ENCODE measurements at places on chromosomes 5 and 9.

- no peak for DNase-seq
Measured at GRCh38 chr5:1175801-1176472, 25.5 kb upstream of the SLC6A19 start.

GRCh38 chr9:14661421-14662059, 31.7 kb downstream of the ZDHHC21 start:
- peak; percentile 24 for DNase-seq

GRCh38 chr5:127280491-127281220, 9.9 kb upstream of the MEGF10 start:
- DNase-seq = no peak

- DNase-seq = peak; percentile 34
Measured at GRCh38 chr9:22214497-22215031, 205.5 kb upstream of the CDKN2B start.

- DNase-seq = no peak
Measured at GRCh38 chr9:76221423-76221822, 172.8 kb downstream of the RFK start.

DNA sequence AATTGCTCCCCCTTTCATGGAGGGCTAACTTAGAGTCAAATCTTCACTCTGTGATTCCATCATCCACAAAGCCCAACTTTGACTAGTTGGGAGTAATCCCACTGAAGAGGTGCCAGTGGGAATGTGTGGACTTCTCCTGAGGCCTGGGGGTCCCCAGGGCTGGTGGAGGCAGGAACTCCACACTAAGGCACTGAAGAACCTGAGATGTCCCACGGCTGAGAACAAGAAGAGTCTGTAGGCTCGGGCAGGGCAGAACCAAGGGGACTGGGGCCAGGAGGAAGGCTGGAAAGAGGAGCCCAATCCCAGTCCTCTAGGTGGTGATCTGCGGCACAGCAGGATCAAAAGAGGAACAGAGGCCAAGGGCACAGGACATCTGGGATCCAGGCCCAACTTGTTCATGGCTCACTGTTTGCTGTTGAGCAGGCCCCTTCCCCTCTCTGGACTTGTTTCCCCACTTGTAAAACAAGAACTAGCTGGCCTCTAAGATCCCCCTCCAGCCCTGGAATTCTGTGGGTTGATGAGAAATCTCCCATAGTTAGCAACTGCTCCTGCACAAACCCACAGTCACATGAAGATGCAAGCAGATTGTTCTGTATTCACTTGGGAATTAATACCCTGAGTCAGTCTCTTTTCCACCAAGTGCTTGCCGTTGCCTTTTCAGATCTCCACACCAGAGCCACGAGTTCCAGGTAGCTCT, 32.7 kb upstream of the ALDH1B1 start:
- DNase-seq = peak; percentile 63

DNA sequence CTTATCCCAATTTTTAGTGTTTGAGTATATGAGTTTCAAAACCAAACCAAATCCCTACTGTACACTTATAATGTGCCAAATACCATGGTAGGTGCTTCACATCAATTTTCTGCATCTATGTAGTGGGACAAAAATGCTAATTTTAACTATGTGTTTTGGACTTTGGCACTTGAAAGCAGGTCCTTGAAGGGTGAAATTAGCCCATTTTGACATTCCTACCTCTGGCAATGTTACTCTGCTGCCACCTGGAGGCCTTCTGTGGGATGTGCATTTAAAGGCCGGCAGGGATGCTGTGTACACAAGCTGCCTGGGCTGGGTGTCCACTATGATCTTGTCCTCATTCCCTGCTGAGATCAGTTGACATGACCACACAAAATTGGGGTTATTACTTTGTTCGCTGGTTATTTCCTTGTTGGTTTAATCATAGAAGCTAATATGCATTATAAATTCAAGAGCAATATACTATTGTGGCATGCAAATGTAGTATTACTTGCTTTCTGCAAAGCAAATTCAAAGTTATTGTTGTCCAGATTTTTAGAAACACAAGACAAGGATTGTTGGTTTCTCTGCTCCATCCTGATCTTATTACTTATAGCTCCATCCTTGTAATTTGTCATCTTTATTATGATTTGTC, 166.8 kb downstream of the ARHGEF28 start:
- peak; percentile 66 for DNase-seq

GRCh38 chr5:69188811-69189161, 597 bp upstream of the CENPH start:
- no peak for DNase-seq

DNA sequence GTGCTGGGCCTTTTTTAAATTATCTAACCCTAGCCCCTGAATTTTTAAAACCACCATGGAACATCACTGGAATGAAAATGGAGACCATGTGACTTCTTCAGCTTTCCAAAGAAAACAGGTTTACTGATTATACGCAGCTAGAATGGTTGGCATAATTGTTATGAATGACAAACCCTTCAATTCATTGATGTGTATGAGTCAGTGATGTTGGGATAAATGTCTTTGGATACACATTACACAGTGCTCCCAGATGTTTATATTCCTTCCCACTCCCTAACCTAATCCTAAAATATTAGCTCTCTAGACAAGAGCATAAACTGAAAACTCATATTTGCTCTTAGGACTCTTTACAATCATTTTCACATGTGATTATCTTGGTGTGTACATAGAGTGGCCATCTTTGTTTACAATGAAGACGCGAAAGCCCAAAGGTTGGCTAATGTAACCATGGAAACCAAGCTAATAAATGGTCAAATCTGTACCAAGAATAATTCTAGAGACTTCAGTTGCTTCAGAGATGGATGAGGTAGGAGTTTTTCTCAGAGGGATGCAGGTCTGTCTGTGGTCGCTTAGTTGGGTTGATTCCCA, 131.2 kb upstream of the HMHB1 start:
- no peak for DNase-seq

DNA sequence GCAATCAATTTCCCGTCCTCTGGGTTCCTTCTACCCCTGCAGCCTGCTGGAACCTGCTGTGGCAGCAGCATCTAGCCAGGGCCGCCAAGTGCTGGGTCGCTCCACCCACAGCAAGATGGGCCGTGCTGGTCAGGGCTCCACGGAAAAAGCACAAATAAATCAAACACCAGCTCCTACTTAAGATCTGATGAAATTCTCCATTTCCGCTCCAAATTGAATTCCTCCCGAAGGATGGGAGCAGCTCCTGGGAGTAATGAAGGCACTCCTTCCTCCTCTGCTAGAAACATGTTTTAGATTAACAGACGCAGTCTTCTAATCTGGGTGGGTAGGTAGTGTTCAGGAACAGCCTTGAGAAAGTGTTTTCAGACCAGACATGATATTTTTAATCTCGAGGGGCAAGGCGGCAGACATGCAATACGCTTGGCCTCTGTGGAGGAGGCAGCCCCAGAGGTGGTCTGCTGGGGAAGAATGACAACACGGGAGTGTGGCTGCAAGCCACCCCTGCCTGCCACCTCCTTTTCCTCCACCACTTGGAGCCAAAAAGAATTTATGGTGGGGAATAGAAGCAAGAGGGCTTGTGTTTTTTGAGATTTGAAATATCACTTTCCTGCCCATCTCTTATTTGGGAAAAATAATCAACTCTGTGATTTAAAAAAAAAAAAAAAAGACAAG, 194.1 kb downstream of the AOPEP start:
- peak; percentile 98 for DNase-seq

DNA sequence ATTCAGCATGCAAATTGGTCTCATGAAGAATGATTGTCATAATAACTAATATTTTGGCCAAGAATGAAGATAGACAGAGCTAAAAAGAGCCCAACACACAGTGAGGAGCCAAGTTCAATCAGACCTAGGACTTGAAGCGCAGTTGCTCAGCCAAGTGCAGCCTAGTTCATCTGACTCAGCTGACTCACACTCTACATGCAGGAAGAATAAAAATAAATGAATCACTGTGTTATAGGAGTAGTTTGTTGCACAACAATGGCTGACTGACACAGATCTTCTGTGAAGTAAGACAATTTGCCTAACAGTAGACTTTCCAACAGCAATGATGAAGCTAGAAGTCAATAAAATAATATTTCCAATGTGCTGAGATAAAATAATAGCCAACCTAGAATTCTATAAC, 261.5 kb downstream of the CEMIP2 start:
- DNase-seq = peak; percentile 49

- no peak for DNase-seq
Measured at GRCh38 chr5:179385914-179386313, 40.7 kb upstream of the ADAMTS2 start.

GRCh38 chr5:8840237-8840636, 705.6 kb downstream of the SEMA5A start:
- DNase-seq = no peak

DNA sequence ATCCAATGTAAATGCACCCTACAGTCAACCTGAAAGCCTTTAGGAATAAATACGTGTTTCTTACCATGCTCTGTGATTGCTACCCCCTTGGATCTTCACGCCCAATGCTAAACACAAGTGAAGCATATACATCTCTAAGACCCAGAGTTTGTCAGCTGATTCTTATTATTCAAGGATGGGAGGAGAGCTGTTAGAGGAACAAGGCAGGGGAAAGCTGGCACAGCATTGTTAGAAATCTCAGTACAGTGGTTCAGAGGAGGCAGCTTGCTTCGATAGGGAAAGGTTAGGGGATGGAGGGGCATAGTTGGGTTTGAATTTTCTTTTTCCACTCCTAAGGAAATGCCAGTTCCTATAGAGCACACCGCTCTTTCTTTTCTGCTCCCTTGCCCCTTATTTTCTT, 16.7 kb upstream of the TAF11L2 start:
- no peak for DNase-seq

DNA sequence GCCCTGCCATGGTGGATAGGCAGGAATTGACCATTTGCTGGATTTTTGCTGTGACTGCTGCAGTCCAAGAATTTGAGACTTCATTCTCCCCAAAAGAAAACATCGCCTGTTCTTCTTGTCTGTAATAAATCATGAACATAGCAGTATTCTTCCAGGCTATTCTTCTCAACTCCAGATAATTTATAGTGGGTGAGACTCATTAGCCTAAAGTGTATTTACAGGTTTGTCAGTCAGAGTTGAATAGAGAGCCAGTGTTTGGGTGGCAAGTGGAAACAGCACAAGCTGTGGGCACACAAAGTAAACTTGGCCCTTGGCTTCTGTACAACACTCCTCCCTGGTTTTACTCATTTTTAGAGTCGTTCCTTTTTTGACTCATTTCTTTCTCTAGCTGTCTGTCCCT, 128.2 kb upstream of the VCAN start:
- DNase-seq = no peak

DNA sequence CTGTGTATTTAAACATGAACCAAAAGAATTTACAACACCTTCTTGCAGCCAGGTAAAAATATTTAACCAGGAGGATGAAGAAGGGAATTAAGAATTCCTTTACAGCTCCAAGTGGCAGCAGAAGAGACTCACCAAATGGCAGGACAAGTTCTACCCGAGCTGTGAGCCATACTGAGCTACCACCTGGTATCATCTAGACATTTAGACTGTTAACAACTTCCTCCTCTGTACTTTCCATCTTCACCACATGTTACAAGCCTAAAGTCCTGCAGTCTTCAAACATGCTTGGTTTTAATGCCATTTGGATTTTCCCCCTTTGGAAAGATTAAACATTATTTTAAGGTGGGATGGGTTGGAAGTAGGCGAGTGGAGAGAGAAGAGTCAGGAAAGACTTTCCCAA, 190.2 kb downstream of the TRPM6 start:
- no peak for DNase-seq

DNA sequence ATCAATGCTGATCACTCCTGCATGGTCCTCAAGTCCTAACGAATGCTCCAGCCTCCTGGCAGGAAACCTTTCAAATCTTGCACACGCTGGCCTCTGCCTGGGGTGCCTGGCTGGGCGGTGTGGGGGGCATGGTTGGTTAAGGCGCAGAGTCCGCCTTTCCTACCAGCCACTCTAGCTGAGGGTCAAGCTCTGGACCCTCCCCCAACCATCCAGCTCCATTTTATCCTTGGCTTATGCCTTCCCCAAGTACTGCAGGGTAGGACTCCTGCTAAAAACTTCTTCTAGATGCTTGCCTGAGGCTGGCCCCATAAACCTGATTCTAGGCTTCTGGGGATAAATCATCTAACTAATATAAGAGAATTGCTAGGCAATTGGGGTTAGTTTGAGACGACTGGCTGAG, 808 bp upstream of the MVB12B start:
- no peak for DNase-seq

DNA sequence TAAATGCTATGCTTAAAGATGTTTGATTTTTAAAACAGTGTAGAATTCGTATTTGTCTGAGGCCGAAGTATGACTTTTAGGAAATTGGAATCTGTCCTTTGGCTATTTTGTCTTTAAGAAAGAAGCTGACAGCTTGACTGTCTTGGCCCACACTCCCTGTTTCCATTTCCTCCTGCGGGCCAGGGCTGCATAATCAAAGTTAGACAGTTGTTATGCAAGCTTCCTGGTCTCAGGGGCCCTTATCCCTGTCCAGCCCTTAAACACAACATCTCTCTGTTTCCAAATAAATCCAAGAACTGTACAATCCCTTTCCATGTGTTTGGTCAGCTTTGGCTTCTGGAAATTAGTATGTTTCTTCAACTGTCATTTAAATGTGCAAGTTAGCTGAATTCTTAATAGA, 54.6 kb upstream of the ECM2 start:
- peak; percentile 60 for DNase-seq

- peak; percentile 70 for DNase-seq
Measured at GRCh38 chr9:131677444-131678180, 62.3 kb downstream of the RAPGEF1 start.

DNA sequence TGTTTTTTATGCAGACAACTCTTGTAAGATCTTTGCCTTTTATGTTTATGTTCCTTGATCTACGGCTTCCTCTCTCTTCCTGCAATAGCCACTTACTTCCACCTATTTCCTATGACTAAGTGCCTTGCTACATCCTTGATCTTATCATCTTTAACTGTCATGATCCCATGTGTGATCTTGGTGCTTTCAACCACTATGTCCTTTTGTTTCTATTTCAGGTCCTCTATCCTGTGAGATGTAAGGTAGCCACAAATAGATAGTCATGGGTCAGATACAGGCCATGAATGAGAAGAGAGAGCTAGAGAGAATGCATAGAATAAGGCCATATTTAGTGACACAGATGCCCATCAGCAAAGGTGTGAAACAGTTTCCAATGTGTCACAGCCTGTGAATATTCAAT, 243.6 kb upstream of the HAPLN1 start:
- no peak for DNase-seq

DNA sequence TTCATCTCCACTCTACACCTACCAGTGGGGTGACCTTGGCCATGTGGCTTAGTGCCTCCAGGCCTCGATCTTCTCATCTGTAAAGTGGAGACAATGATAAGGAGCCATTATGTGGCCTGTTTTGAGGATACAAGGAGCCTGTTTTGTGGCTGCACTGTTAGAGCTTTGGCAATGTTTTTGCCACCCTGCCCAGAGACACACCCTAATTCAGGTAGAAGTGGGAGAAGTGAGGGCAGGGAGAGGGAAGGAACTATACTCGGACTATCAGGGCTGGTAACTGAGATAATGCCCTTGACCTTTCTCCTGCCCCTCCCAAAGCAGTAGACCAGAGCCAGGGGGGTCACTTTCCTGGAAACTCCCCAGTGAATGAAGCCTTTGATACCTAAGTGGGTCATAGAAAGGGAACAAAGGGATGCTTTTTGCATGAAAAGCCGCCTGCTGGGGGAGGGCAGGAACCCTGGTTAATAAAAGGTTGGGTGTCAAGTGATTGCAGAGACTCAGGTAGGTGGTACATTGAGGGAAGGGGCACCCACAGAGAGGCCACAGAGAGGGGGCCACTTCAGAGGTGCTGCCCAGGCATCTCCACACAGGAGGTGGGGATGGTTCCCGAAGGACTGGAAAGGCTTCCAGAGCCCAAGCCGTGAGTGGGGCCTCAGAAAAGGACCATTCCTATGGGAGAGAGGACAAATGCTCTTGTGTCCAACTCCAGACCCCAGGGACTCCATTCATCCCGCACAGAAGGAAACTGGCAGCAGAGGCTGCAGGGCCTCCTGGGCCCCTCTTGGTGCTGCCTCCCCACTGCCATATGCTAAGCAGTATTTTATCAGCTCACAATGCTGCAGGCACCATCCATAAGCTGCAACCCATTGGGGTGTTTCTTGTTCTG, 42.3 kb upstream of the VDAC1 start:
- no peak for DNase-seq
